ENCODE measurements at places on chromosomes 2 and 18. TPM values are rescaled to one million over a fixed set of nuclear protein-coding genes. Genes with fewer than 3 reads are reported as not detected.

Gene KATNAL2
- 1.0 TPM for total RNA-seq

Gene CTAGE1
- total RNA-seq: not detected

Gene DSEL
- total RNA-seq: 9.5 TPM

Gene CFAP210
- not detected for total RNA-seq

Gene GRB14
- total RNA-seq: 179 TPM

Gene HES6
- total RNA-seq: 12.4 TPM

Gene UGT1A10
- not detected for total RNA-seq

GRCh38 chr2:28048341-28048740, 157.8 kb downstream of the BABAM2 start:
- H3K27ac ChIP-seq: no peak overlapping the region
- H3K27me3 ChIP-seq: no peaks in the 10 kb centered on the region
- DNase-seq: no peak
- H3K36me3 ChIP-seq: no peaks in the 10 kb centered on the region
- H3K4me1 ChIP-seq: peaks cover 66% of the 10 kb centered on the region

GRCh38 chr2:30209227-30209626, 22.1 kb upstream of the LBH start:
- DNase-seq: no peak
- H3K36me3 ChIP-seq: no peaks in the 10 kb centered on the region
- no peak overlapping the region for H3K27ac ChIP-seq

DNA sequence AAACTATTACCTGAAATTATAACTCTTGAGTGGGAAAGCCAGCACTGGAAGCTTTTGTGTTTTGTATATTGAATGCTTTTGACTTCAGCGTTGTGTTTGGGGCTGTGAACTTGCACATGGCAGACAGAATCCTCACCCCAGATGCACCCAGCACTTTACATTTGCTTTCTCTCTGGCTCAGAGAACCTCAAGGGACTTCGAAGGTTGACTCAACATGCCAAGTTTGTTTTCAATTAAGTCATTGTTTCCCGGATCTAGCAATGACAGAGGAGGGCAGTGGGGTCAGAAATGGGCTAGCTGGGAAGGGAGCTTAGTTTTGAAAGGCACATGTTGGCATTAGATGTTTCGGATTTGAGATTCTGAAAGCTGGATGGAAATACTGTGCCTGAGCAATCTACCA, 22.4 kb downstream of the TET3 start:
- no peak overlapping the region for H3K27ac ChIP-seq
- H3K36me3 ChIP-seq: no peaks in the 10 kb centered on the region
- peaks cover 6% of the 10 kb centered on the region for H3K4me1 ChIP-seq
- no peak overlapping the region for H3K4me3 ChIP-seq

GRCh38 chr2:149258531-149258930, 71.9 kb upstream of the LYPD6 start:
- no peak overlapping the region for H3K27ac ChIP-seq
- H3K4me1 ChIP-seq: no peaks in the 10 kb centered on the region
- DNase-seq: no peak
- H3K36me3 ChIP-seq: no peaks in the 10 kb centered on the region
- no peak overlapping the region for H3K4me3 ChIP-seq

GRCh38 chr2:136384531-136385303, 266.8 kb upstream of the CXCR4 start:
- H3K4me1 ChIP-seq: peaks cover 18% of the 10 kb centered on the region
- no peaks in the 10 kb centered on the region for H3K36me3 ChIP-seq
- no peak overlapping the region for H3K4me3 ChIP-seq
- DNase-seq: peak; percentile 66
- H3K27ac ChIP-seq: no peak overlapping the region
- no peaks in the 10 kb centered on the region for H3K27me3 ChIP-seq

- DNase-seq: peak; percentile 16
- H3K4me1 ChIP-seq: no peaks in the 10 kb centered on the region
- H3K36me3 ChIP-seq: no peaks in the 10 kb centered on the region
Measured at GRCh38 chr2:152950126-152950525, 231.7 kb downstream of the ARL6IP6 start.

DNA sequence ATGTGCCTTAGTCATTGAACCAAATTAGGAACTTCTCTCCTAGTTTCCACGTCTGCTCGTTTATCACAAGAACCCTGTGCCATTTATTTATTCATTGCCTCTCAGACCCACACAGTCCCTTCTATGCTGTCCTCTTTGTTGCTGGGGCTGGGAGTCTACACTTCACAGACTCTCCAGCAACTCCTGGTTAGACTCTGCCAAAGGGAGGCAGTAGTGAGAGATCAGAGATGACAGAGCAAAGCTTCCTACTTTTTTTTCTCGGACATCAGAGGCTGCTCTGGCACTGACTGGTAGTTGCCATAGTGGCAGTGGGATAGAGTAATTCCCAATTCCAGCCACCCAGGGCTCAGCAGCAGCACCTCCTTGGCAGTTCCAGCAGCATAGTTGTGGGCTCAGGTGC, 277.5 kb downstream of the BCL11A start:
- H3K4me3 ChIP-seq: no peak overlapping the region
- DNase-seq: no peak
- no peaks in the 10 kb centered on the region for H3K4me1 ChIP-seq
- H3K27ac ChIP-seq: no peak overlapping the region
- H3K27me3 ChIP-seq: no peaks in the 10 kb centered on the region

GRCh38 chr2:161139098-161139987, 20.9 kb upstream of the TANK start:
- no peak overlapping the region for H3K27ac ChIP-seq
- no peaks in the 10 kb centered on the region for H3K27me3 ChIP-seq
- H3K4me1 ChIP-seq: peaks cover 9% of the 10 kb centered on the region

DNA sequence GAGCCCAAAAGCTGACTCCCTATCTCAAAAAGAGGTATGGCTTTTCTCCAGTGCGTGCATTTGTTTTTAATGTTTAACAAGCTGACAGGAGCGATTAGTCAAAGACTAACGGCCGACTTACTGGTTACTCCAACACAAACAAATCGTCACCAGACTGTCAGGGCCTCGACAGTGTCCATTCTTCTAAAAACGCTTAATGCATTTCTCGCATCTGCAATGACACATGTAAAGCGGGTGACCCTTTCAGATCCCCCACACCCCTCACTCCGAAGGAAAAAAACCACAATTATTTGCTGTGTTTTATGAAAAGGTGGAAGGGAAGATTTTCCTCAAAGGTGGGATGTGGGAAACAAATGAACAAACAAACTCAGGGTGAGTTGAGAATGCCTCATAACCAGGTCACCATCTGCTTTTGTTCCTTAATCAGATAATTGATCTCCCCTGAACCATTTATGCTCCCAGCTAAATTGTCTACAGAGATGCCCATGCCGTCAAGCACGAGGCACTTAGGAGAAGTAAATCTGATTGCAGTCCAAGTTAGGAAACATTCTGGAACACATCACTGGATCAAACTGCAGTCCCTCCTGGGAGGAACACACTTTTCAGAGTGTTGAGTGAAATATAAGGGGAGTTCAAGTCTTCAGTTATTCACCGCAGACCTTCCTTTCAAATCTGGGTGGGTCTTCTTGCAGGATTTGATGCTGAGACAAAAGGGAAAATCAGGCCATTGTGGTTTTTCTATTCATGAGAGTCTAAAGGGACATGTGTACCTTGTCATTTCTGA, 340.8 kb downstream of the CMPK2 start:
- no peaks in the 10 kb centered on the region for H3K4me1 ChIP-seq
- no peak overlapping the region for H3K27ac ChIP-seq
- H3K4me3 ChIP-seq: no peak overlapping the region
- H3K27me3 ChIP-seq: no peaks in the 10 kb centered on the region
- DNase-seq: no peak
- no peaks in the 10 kb centered on the region for H3K36me3 ChIP-seq

GRCh38 chr2:40192864-40193669, 258.8 kb downstream of the SLC8A1 start:
- H3K4me1 ChIP-seq: no peaks in the 10 kb centered on the region
- H3K27ac ChIP-seq: no peak overlapping the region
- DNase-seq: no peak
- H3K36me3 ChIP-seq: no peaks in the 10 kb centered on the region
- H3K4me3 ChIP-seq: no peak overlapping the region
- H3K27me3 ChIP-seq: no peaks in the 10 kb centered on the region

DNA sequence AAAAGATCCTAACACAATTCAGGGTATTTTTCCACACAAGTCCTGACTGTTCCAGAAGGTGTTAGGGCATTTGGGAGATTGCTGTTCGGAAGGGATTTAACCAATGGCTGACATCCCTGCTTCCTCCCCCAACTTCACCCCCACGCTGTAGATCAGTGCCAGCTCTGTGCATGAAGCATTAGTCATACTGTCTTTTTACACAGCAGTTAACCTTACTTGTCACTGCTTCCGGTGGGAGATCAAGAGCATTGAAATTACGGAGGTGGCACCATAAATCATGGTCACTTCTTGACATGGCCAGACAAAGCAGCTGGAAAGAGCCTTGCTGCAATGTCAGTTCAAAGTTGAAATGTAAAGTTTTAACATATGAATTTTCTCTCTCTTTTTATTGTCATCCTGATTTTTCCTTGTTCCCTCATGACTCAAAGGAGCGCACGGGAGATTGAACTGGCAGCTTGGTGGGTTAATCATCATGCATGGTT, 70.2 kb downstream of the HRH4 start:
- H3K36me3 ChIP-seq: no peaks in the 10 kb centered on the region
- DNase-seq: peak; percentile 24
- H3K4me1 ChIP-seq: peaks cover 7% of the 10 kb centered on the region
- no peak overlapping the region for H3K4me3 ChIP-seq
- no peak overlapping the region for H3K27ac ChIP-seq

DNA sequence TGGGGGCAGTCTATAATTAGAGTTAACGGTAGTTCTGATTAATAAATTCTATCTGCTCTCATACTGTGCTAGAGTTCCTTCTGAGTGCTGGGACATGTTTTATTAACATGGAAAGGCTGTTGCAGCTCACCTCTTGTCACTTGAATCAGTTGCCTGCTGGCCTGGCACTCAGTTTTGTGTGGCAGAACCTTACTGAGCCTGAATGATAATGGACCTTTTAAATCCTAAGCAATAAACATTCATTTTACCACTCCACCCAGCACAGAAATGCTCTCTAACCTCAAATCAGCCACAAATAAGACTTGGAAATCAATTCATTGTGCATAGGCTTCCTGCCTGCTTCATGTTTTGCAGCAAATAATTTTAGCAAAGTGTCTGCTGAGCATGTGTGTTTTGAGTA, 115.0 kb upstream of the RBMS1 start:
- no peaks in the 10 kb centered on the region for H3K27me3 ChIP-seq
- no peak overlapping the region for H3K4me3 ChIP-seq
- no peak overlapping the region for H3K27ac ChIP-seq
- no peak for DNase-seq
- H3K4me1 ChIP-seq: no peaks in the 10 kb centered on the region
- no peaks in the 10 kb centered on the region for H3K36me3 ChIP-seq

GRCh38 chr18:11387880-11388279, 221.5 kb upstream of the SLC35G4 start:
- no peaks in the 10 kb centered on the region for H3K4me1 ChIP-seq
- no peak overlapping the region for H3K27ac ChIP-seq
- peak; percentile 87 for DNase-seq
- H3K36me3 ChIP-seq: no peaks in the 10 kb centered on the region
- H3K27me3 ChIP-seq: no peaks in the 10 kb centered on the region
- H3K4me3 ChIP-seq: no peak overlapping the region

DNA sequence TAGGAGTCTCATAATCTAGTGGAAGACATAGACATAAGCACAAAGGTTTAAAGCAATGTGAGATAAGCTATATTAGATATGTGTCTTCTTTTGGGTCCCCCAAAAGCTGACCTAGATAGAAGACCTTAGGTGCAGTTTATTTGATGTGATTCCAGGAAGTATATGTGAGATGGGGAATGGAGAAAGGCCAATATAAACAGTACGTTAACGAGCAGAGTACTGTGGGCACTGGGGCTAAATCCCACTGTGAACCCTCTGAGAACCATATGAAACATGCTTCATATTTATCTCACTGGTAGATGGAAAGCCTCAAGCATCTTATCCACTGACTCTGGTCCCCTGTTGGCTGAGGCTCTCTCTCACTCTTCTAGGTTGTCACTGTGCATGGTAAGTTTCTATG, 62.6 kb upstream of the ZC3H15 start:
- H3K27me3 ChIP-seq: no peaks in the 10 kb centered on the region
- no peak for DNase-seq
- H3K4me3 ChIP-seq: no peak overlapping the region
- no peaks in the 10 kb centered on the region for H3K4me1 ChIP-seq
- no peaks in the 10 kb centered on the region for H3K36me3 ChIP-seq

DNA sequence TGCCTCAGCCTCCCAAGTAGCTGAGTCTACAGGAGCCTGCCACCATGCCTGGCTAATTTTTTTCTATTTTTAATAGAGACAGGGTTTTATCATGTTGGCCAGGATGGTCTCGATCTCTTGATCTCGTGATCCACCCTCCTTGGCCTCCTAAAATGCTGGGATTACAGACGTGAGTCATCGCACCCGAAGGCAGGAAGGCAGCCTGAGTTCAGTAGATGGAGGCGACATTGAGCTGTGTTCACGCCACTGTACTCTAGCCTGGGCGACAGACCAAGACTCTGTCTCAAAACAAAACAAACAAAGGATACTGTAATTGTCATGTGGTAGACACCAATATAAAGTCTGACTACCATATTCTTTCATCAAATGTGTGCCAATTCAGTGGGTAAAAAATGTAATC, 500.9 kb upstream of the DSEL start:
- no peaks in the 10 kb centered on the region for H3K36me3 ChIP-seq
- H3K27ac ChIP-seq: no peak overlapping the region
- no peak for DNase-seq
- H3K4me3 ChIP-seq: no peak overlapping the region
- no peaks in the 10 kb centered on the region for H3K4me1 ChIP-seq
